NCI-H187 treated with DMSO at 0.1 percent for 48 hours (cell line): ENCODE measurements at places on chromosomes 7 and 10.

DNA sequence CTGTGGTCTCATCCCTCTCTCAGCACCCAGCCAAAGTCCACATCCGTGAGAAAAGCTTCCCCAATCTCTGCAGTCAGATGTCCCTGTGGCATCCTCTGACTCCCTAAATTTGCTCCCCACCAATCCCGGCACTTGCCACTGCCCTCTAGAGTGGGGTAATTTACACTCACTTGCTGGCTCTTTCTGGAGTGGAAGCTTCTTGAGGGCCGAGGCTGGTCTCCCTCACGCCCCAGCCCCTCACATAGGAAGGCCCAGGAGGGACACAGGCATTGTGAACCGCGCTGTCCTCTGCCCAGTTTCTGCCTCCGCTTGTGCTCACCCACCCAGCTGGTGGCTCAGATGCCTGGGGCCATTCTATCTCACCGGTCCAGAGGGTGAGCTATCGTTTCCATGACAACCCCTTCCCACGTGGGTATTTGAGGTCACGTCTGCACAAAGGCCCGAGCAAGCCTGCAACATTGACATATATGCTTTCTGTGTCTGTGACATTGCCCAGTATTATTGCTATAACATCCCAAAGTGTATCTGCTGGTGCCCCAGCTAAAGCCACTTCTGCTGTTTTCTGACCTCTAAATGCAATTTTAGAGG, 97.3 kb upstream of the CTBP2 start:
- no peak for DNase-seq

DNA sequence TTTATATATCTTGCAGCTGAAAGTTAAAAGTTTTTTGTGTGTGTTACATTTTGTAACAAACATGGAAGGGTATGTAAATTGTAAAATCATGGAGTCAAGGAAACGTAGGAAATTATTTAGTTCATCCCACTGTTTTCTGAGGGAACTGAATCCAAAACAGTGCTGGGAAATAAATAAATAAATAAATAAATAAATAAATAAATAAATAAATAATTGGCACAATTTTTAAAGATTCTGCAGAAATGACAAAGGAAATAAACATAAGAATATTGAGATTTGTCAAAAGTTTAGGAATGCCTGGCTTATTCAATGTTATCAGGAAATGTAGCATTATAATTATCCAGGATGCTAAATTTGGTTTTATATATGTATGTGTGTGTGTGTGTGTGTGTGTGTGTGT, 91.4 kb upstream of the AGBL3 start:
- no peak for DNase-seq

- no peak for DNase-seq
Observed at GRCh38 chr7:1531263-1531978, 919 bp downstream of the MAFK start.

- no peak for DNase-seq
Observed at GRCh38 chr7:77903597-77903996, 105.0 kb downstream of the PHTF2 start.

DNA sequence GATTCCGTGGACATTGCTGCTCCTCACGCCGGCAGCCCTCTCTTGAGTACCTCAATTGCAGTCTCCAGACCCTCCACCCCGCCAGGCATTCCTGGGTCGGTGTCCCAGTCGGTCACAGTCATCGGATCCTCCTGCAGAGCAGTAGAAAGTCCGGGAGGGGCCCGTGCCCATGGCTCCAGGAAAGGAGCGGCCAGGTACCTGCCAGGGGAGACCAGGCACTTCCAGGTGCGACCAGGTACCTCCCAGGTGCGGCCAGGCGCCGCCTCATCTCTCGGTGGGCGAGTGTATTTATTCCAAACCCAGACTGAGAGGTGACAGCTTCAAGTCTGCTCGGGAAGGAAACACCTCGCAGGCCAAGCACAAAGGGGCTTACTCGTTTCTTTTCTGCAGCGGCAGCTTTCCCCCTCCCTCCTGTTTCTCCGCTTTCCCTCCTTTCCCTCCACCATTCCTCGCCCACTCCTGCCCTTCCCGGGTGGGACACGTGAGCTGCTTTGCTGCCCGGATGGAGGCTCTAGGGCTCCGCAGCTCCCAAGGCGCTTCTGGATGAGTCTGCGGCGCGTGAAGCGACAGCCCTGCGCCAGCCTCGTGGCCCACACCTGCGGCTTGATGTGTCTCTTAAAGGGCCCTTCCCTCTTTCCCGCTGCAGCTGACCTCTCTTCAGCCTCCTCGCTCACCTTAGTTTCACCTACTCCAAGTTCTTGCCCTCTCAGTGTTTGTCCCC, 39.4 kb upstream of the AGK start:
- no peak for DNase-seq

DNA sequence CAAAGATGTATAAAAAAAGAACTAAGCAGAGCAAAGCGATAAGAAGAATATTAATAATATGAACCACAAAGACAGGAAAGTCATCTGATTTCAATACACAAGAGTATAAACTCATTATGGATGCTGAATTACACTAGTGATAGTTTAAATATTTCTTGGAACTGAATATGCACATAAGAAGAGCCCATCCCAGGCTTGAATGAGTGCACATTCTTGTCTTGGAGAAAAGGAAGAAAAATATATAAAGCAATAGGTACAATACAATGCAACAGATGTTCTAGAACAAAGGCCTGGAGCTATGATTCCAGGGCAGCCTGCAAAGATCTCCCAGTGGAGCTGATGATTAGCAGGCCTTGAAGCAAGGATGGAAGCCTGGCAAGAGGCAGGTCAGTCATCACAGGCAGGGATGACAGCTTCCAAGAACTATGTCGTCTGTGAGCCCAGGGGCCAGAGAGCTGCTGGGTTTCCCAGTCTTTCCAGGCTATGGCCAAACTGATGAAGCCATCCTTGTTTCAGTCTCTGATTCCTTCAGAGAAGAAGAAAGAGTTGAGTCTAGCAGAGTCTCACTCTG, 277.6 kb downstream of the KCNMA1 start:
- no peak for DNase-seq

GRCh38 chr7:28591725-28592349, 179.5 kb downstream of the CREB5 start:
- no peak for DNase-seq

GRCh38 chr7:157769086-157769485, 432.3 kb downstream of the DNAJB6 start:
- DNase-seq: no peak

GRCh38 chr10:4108693-4109092, 323.7 kb upstream of the KLF6 start:
- no peak for DNase-seq

GRCh38 chr10:104577861-104578521, 63.1 kb upstream of the SORCS3 start:
- DNase-seq: no peak

DNA sequence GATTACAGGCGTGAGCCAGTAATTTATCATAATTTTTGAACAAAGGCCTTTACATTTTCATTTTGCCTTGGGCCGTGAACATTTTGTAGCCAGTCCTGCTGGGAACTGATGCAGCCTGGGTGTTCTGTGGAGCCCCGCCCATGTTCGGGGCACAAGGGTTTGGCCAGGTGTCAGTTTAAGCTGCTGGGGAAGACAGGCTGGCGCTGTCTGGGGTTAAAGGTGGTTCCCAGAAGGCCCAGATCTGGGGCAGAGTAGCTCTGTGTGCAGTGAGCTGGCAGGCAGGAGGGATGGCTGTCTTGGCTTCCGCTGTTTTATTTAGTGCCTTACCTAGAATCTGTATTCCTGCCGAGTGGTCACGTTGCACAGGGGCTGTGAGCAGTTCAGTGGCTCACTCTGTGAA, 50.2 kb downstream of the DOCK1 start:
- no peak for DNase-seq

DNA sequence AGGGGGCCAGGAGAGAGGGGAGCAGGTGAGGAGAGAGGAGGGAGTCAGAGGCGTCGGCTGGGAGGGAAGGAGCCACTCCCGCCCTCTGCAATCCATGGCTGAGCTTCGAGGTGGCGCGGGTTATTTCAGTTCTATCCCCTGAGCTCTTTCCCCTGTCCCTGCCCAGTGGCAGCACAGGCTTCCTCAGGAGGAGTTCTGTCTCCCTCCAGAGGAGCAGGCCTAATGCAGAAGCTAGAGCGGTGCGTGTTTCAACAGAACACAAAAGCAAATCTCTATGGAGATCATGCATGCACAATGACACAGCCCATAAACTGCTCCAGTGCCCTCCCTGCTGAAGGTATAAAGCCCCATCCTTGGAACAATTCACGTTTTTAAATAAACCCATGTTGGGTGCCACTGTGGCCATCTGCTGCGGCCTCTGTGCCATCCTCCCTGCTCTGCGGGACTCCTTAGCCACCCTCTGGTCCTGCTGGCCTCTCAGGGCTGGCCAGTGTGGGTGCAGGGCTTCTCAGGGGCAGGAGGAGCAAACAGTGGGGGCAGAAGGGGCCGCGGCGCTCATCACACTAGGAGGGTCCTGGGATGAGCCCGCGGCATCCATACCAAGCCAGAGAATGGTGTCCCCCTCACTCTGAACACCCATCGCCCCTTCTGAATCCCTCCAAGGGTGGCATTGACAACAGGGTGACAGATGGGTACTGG, 192.6 kb upstream of the LYZL2 start:
- no peak for DNase-seq

DNA sequence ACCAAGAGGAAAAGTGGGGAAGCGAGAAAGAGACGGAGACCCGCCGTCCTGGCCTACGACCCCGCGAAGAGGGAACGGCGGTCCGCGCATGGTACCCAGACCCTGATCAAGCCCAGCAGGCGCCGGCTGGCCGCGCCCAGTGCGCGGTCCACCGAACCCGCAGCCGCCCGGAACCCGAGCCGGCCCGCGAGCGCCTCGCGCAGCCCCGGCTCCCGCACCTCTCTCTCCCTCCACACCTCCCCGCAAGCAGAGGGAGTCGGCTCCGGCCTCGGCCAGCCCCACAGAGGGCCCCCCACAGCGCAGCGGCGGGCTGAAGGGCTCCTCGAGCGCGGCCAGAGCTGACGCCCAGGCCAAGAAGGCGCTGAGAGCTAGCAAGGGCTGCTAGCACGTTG, 164.7 kb downstream of the AGMO start:
- no peak for DNase-seq

- no peak for DNase-seq
Observed at GRCh38 chr7:95490231-95490762, 4.6 kb downstream of the ASB4 start.

- DNase-seq: no peak
Observed at GRCh38 chr10:121405549-121405948, 192.7 kb downstream of the FGFR2 start.
